Pons (tissue), 1 donor: ENCODE measurements at places on chromosomes 6 and 20.

DNA sequence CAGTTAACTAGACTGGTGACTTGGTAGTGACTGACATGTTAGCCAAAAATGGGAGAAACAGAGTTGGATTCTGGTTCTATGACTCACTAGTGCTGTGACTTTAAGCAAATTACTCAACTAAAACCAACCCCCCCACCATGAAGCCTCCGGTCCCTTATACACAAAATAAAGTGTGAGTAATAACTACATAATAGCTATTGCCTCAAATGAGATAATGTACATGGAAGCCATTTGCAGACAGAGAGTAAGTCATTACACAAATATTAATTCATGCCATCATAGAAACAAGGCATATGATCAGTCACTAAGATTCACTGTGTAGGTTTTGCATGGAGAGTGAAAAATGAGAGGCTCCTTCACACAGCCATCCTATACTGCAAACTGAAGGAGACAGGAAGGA lies 111.9 kb downstream of the HIVEP2 start:
- DNase-seq = no peak

GRCh38 chr20:16664020-16664419 lies 65.8 kb upstream of the SNRPB2 start:
- no peak for DNase-seq

DNA sequence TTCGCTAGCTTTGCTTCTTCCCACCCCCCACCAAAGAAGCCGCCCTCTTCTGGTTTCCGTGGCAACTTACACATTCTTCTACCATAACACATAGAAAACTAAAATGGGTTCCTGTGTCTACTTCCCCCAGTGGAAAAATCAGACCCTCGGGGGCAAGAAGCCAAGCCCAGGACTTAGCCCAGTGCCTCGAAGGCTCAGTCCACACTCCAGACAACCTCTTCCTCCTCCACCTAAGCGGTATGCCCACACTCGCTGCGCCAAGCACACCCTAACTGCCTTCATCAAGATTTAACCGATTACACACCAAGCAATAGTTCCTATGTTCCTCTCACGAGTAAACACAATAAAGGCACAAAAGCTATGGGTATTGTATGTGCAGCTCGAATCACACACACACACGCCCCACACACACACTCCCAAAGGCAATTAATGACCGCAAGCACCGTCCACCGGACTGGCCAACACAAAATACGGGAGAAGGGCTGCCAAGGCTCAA lies 537 bp downstream of the PPIL4 start:
- DNase-seq = peak; percentile 61

- no peak for DNase-seq
These were observed 98.8 kb downstream of the SASH1 start for GRCh38 chr6:148441454-148441911.

GRCh38 chr20:47057661-47058060 lies 163.0 kb downstream of the EYA2 start:
- DNase-seq = no peak

- no peak for DNase-seq
These were observed 207.7 kb upstream of the PTCHD4 start for GRCh38 chr6:48318670-48319069.

- DNase-seq = no peak
These were observed 78.7 kb upstream of the SULF2 start for GRCh38 chr20:47863981-47864380.

- DNase-seq = no peak
These were observed 44.7 kb downstream of the MYH7B start for GRCh38 chr20:35000311-35000921.

- DNase-seq = no peak
These were observed 17.3 kb downstream of the NCOA7 start for GRCh38 chr6:125808060-125808459.

DNA sequence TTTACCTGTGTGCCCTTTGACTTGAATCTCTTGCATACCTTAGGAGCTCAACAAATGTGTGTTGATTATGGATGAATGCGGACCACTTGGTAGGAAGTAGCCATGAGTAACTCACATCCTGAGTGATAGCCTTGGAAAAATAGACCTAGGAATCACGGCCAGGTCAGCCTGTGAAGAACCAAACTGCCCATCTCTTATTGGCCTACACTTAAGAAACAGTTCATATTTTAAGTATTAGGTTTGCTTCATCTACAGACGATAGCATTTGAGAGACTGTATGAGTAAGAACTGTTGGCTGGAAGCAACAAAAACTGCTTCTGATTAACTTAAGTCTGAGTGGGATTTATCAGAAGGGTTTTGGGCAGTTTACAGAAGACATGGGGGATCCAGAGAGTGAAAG lies 320.1 kb upstream of the PRND start:
- no peak for DNase-seq

DNA sequence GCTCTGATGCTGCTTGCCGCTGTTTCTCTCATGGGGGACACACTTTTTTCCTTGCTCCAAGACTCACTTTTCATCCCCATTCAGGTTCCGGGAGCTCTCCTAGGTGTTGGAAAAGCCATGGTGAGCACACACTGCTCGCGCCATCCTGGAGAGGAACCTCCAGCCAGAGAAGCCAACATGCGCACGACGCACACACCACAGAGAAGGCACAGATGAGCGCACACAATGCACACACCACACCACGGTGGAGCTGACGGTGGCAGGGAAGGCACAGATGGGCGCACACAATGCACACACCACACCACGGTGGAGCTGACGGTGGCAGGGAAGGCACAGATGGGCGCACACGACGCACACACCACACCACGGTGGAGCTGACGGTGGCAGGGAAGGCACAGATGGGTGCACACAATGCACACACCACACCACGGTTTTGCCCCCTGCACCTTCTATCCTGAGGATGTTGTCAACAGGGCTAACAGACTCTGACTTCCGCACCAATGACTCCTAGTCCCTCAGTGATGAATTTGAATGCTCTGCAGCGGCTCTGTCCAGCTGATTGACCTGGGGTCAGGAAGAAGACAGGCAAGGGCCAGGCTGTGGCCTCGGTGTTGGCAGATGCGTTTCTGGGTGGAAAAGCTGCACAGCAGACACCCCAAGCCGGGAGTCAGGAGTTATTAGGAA lies 154.7 kb downstream of the ERMARD start:
- DNase-seq = no peak

GRCh38 chr20:63404129-63405085 lies 43.3 kb upstream of the CHRNA4 start:
- no peak for DNase-seq

DNA sequence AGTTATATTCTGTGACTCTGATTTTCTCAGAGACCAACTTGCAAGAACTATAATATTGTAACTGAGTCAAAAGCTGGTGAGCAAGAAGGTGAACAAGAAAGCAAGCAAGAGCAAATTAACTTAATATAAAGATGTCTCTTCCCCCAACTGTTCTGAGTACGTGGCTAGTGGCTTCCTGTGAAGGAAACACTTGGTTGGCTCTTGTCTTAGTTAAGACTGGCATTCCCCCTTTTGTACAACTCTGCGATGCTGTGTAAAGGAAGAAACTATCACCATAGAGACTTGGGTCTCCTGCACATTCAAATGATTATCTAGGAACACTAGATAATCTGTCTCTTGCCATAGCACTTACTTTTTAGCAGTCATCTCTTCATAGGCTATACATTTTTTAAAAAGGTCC lies 47.3 kb upstream of the TNFAIP3 start:
- DNase-seq = no peak

DNA sequence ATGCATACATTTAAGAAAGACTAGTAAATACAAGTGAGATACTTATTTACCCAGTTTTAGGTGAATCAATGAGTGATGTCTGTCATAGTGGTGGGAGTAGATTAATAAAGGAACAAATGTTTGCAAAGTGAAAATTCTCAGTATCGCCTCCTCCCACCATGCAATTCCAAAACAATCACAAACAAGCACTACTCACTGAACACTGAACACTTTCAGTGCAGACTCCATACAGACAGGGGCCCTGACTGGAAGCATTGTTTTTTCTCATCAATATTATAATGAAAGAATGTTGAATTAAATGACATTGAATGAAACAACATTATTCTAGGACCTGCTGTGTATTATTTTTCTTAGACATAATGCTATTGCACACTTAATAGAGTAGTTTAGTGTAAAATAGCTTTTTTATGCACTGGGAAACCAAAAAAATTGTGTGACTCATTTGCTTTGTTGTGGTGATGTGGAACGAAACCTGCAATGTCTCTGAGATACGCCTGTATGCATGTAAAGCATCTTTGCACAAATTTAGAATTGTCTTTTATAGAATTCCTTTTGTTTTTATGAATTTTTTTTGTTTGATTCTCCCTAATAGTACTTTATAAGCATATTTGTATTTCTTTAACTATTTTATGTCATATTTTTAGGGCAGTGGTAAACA lies 317.5 kb downstream of the UTRN start:
- DNase-seq = no peak

- DNase-seq = no peak
These were observed 121.1 kb downstream of the TRIM27 start for GRCh38 chr6:28802417-28803336.

DNA sequence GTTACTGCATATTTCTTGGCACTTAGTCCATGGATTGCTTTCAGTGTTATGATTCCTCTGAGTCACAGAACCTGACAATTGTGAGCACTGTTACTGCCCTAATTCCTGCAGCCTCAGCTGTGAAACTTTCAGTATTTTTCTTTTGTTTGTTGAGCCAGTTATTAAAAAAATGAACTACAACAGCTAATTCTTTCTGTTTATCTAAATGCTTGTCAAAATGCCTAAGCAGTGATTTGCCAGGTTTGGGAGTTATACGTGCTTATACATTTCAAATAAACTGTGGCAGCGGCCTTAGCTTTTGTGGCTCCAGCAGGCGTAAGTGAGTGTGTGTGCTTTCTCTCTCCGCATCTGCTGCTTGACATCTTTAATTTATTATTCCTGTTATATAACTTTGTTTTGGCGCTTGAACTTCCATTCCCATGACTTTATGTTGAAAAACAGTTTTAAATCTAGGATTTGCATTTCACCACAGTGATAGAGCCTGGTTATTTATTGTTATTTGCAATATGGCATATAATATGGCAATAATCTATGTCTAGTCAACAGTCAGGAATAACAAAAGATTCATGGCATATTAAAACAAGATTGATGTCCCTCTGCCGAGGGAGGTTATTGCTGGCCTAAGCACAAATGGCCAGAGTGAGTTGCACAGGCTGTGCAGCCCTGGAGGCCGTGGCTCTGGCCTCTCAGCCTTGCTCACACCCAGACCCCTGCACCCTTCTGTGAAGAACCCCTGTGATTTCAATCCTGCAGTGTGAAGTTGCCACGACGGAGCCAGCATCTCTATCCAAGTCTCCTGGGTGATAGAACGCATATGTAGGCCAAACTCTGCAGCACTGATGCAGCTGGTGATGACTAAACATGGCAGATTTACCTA lies 303.4 kb downstream of the THBS2 start:
- DNase-seq = no peak

DNA sequence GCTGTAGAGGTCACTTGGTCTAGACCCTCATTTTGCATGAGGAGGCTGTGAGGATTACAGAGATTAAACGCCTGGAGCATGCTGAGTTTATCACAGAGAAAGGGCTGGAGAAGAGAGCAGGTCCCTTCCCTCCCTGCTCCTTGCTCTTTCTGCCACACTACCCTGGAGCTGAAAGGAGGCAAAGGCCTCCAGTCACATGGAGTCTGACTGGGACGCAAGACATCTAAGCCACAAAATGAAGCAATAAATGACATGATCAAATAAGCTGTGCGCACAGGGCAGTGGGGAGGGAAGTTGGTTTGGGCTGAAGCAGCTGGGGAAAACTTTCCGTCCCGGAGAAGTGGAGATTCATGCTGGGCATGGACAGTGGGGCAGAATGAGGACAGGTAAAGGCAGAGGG lies 33.3 kb downstream of the ATXN1 start:
- DNase-seq = no peak

- DNase-seq = no peak
These were observed 695.7 kb upstream of the GJE1 start for GRCh38 chr6:141437011-141437410.

- no peak for DNase-seq
These were observed 43.5 kb downstream of the SIRPA start for GRCh38 chr20:1938464-1939269.

- peak; percentile 62 for DNase-seq
These were observed 44.9 kb upstream of the CCDC28A start for GRCh38 chr6:138728662-138729061.

DNA sequence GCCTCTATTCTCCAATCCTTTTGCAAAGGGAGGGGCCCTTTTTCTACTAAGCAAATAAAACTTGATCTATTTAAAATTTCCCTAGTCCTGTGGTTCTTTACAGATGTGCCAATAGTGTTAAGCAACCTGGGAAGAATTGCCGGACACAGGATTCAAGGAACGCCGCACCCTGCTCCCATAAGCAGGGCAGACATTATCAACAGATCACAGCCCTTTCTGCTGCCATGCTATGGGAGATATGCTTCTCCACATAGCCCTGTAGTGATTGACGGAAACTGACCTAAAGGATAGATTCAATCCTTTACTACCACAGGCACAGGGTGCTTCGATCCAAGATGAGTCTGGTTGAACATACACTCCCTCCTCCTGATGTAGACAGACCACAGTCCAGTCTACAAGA lies 118.4 kb upstream of the TRAF3IP2 start:
- no peak for DNase-seq

GRCh38 chr20:35171753-35172433 lies at the start of gene PROCR:
Gene PROCR (plus strand): TSS chr20:35172072. CDS start chr20:35172155, 83 bp downstream.
- peak; percentile 59 for DNase-seq

DNA sequence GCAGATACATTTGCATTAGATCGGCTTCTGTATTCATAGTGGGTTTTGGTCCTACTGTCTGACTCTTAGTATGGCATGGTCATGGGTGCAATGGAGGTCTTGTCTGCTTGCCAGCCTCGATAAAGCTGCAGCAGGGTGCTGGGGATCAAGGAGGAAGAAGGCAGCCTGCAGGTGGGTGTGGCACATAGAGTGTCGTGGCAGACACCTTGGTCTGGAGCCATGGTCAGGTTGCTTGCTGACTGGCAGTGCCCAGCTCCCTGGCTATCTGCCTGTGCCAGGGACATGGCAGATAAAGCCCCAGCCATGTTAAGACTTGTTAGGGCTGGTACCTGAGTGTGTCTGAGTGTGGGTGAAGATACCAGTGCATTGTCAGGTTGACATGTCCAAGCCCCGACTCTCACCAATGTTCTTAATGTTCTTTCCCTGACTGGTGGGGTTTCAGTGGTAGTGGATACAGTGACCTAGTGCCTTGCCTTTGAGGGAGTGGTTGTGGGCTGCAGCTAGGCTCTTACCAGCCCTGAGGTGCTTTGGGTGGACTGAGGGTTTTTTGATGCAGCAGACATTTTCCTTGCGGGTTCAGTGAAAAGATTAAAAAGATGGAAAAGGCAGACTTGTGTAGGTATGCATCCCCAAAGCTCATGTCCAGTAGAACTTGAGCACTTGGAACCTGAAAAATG lies 1.8 kb downstream of the FAM83D start:
- DNase-seq = no peak

GRCh38 chr6:128168244-128168643 lies 267.4 kb upstream of the THEMIS start:
- DNase-seq = no peak

- no peak for DNase-seq
These were observed 96.8 kb downstream of the HIVEP2 start for GRCh38 chr6:142848156-142848555.
